Activated naive CD4-positive, alpha-beta T cell treated with anti-CD3 and anti-CD28 coated beads for 36 hours (primary cell): ENCODE measurements at places on chromosomes 5 and 9.

DNA sequence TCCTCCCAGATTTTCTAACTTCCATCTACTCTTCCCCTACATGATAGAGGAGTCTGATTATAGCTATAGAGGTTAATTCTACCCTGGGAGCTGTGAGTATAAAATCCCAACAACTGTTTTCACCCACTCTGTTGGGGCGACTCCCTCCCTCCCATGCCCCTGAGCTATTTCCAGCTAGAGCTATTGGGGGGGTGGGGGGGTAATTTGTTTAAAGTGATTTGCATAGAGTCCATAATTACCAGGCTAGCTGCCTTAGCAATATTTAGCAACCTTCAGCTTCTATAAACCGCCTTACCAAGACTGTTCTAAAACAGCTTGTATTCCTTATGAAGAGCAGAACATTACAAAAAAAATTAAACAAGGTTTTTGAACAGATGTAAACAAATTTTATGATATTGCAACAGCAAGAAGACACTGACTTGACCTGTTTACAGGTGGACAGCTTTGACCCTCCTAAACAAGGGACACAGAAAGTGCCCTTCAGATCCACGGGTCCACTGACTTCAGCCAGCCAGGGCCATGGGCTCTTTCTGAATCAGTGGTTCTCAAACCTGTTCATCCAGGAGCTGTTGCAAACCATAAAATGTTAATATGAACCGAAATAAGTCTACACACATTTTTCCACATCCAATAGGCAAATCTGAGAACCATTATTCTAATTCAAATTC, 98.2 kb downstream of the OTULIN start:
- DNase-seq = no peak

DNA sequence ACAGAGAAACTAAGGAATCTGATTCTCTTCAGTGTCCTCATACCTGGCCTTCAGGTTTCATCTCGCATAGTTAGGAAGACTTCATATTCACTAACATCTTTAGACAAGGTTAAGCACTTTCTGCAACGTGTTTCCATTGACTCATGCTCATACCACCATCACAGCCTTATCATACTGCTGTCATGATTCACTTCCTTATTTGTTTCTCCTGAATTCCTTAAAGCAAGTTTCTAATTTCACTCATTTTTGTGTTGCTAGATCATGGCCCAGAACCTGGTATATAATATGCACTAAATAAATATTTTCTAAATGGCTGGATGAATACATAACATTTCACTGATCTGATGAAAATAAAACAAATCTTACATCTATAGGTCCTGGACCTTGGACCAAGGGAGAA, 472.9 kb downstream of the PRELID2 start:
- no peak for DNase-seq

GRCh38 chr9:112554516-112554915, 67.9 kb downstream of the KIAA1958 start:
- DNase-seq = no peak

- DNase-seq = no peak
Observed at GRCh38 chr5:169762338-169763095, 125.4 kb downstream of the DOCK2 start.

DNA sequence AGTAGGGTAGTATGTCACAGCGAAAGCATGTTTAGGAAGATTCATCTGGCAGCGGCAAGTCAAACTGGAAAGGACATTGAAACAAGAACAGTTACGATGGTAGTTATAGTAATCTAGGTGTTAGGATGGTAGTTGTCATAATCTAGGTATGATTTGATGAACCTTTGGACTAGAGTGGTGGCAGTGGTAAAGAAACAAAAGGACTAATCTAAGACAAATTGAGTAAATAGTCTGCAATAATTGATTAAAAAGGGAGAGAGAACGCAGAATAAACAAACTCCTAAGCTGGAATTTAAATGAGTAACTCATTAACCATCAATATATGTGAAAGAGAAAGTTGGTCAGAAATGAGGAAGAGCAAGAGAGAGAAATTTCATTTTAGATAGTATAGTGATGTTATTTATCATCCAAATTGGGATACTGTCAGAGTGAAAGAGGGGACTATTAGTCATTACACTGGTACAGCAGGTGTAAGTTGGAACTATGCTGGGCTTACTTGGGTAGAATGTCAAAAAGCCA, 56.8 kb downstream of the MTREX start:
- peak; percentile 28 for DNase-seq

DNA sequence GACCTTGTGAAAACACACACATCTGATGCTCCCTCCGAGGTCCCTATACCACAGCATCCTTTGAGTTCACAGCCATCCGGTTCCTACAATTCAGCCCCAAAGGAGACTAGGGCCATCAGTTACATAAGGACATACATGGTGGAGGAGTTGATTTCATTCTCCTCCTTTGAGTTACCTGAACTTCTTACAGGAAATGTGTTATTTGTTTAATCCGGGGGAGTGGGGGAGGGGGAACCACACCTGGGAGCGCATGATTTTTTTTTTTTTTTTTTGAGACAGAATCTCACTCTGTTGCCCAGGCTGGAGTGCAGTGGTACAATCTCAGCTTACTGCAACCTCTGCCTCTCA, 30.7 kb downstream of the SEMA4D start:
- DNase-seq = no peak

DNA sequence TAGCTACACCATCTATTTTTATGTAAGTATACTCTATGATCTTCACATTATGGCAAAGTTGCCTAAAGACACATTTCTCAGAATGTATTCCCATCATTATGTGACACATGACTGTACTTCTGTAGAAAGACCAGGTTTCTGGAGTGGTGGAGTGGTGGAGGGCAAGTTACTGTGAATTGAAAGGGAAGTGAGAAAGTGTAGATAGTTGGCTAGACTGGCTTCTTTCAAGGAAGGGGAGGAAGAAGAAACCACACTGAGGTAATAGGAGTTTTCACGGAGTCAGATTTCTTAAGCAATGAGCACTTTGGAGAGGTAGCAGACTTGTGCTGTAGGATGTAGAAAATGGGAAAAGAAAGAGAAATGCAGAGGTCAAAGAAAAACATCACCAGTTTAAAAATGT, 50.9 kb upstream of the EQTN start:
- no peak for DNase-seq

GRCh38 chr9:76904661-76905457, 1.1 kb downstream of the PRUNE2 start:
- DNase-seq = no peak

DNA sequence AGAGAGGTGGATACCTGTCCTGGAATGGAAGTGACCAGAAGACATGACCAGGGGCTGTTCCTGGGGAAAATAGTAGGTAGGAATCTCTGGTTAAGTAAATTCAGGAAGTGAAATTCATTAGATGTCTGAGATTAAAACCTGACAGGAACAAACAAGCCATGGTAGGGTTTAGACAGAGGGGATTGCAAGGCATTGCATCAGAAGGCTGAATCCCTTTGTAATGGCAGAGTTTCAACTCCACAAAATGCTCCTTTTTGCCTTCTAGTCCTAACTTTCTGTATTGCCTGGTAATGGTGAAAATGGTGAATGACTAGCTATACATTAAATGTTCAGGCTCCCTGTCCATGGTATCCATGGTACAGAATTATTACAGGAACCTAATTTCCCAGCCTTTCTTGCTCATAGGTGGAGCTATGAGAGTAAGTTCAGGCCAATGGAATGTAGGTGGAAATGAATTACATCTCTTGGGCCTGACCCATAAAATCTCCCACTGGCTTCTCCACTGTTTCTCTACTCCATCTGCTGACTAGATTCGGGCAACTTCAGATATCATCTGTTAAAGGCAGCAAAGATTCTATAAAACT, 113.4 kb upstream of the CNTLN start:
- no peak for DNase-seq

- DNase-seq = no peak
Observed at GRCh38 chr9:88390371-88390990, 2.2 kb downstream of the SPIN1 start.

GRCh38 chr5:113059232-113060040, 82.8 kb downstream of the DCP2 start:
- no peak for DNase-seq

GRCh38 chr9:135035781-135036760, 51.4 kb upstream of the OLFM1 start:
- DNase-seq = no peak
